ENCODE measurements at places on chromosomes 3 and 15.

GRCh38 chr15:55348281-55348778, 29.3 kb downstream of the PIGB start:
- no peak for DNase-seq

- DNase-seq = no peak
Observed at GRCh38 chr3:197795200-197795599, 4.1 kb downstream of the LRCH3 start.

DNA sequence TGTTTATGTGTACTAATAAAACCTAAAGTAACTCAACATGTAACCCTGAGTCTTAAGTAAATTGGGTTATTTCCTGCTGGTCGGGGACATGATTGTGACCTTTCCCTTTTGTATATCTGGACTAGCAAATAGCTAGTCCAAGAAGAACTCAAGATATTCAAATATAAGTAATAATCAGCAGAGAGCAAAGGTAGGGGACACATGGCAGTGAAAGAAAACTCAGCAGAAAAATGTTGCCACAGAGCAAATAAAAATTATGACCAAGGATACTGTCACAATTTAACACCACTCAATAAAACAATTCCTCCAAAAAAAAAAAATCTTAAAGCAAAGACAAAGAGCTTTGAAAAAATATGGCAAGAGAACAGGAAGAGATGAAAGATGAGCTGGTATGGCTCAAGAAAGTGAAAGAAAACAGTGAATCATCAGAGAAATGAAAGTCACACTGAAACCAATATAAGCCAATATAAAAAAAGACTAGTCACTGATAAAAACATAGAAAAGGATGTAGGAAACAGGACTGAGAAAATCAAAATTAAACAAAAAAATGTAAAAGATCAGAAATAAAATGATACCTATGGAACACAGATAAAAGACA, 43.4 kb downstream of the HLTF start:
- DNase-seq = no peak

- no peak for DNase-seq
Observed at GRCh38 chr3:64594134-64594533, 93.7 kb downstream of the ADAMTS9 start.

DNA sequence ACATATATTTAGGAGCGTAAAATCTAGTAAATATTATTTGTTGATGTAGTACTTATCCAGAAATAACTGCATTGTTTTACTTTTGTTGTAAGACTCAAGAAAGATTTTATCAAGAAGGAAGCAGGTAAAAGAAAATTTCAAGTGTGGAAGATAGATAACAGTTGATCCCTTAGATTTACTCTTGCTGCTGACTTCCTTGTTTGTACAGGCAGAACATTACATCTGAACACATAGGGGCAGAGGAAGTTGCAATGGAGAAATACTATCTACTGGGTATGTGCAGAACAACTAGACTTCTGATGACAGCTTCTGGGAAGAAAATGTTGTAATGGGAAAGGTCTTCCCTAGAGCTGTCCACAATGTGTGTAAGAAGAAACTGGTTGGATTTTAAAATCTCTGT, 350.6 kb downstream of the NLGN1 start:
- DNase-seq = no peak

DNA sequence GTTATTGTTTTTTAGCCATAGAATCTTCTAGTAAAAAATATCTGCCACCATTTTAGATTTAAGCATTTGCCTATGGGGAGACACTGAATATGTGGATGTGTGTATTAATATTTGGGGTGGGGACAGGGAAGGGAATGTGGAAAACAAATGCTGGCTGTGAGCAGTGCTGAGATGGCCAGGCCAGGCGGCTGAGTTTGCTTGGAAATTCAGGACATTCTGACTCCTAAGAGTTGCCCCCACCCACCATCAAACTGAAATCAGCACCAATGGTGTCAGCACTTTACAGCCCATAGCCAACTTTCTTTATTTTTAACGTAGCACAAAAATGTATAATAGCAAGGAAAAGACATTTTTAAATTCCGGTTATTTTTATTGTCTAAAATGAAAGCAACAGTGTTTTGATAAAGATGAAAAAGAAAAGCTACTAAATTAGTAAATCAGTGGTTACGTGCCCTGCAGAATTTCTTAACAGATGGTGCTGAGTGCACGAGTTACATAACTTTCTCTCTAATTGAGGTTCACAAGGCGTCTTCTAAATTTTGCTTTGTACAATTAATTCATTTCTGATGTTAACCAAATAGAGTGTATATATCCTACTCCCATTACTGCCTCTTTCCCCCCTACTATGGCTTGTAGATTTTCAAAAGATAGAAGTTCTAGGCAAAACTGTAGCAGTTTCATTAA, 34.0 kb downstream of the B3GALNT1 start:
- DNase-seq = no peak

DNA sequence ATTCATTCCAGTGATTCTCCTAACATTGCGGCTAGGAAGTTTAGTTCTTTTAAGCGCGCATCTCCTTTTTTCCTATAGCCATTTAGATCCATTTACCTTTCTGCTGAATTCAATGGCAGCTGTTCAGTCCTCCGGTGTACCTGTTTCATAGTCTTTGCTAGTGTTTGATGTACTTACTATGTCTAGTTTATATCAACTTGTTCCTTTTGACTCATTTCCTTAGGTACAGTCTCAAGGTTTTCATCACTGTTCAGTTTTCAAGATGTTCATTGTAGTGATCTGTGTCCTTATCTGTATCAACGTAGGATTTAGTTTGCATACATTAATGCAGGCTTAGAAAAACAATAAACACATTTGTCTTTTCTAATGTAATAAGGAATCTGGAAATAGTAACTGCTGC, 59.0 kb upstream of the MBNL1 start:
- peak; percentile 22 for DNase-seq

DNA sequence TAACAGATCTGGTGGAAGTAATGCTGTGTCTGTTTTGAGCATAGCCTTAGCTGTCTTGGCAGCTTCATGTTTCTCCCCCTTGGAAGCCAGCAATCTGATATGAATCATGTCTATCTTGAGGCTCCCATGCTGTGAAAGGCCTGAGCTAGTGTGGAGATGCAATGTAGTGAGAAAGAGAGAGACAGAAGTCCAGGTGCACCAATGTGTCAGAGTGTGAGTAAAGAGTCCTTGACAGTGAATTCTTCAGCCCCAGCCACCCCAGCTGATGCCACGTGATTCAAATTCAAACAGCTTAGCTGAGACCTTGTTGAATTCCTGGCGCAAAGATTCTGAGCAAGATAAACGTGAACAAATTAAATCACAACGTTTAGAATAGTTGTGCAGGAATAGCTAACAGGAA, 704.2 kb downstream of the EDEM1 start:
- DNase-seq = no peak

- no peak for DNase-seq
Observed at GRCh38 chr3:94115482-94115881, 52.6 kb downstream of the NSUN3 start.

- no peak for DNase-seq
Observed at GRCh38 chr15:77104155-77104554, 33.2 kb upstream of the TSPAN3 start.

DNA sequence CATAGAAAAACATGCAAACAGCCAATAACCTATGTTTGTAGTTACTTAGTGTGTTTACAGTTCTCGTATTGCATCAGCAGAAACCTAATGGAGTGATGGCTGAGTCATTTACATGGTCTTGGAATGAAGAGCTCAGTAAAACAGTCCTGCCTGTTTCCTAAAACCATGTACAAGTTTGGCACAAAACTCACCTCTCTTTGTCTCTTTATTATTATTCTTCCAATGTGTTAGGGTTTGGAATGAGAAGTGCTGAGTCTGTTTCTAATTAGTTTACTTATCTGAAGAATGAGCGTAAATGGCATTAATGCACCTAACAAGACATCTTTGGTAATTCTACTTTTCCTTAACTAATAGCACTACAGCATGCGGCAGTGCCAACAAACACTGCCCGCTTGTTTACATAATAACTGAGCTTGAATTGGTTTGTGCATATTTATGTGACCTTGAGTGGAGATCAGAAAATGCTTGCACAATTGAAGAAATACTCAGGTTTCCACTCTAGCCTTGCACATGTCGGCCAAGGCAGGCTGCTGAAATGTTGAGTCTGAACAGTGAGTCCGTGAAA, 385.4 kb upstream of the SEMA6D start:
- DNase-seq = no peak

DNA sequence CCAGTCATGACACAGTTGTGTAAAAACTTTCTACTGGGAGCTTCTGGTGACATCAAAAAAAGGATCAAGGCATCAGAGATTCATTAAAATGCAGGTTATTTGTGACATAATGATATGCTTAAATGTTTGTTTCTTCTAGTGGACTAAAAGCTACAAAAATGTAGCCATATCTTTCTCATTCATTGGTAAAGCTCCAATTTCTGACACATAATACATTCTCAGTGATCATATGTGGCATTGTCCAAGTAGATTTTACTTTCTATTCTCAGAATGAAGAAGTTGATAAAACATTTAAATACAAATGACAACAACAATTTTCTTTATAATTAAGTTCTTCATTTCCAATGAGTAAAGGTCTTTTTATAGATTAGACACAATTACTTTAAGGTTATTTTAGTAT, 71.0 kb upstream of the ARHGEF26 start:
- DNase-seq = no peak

DNA sequence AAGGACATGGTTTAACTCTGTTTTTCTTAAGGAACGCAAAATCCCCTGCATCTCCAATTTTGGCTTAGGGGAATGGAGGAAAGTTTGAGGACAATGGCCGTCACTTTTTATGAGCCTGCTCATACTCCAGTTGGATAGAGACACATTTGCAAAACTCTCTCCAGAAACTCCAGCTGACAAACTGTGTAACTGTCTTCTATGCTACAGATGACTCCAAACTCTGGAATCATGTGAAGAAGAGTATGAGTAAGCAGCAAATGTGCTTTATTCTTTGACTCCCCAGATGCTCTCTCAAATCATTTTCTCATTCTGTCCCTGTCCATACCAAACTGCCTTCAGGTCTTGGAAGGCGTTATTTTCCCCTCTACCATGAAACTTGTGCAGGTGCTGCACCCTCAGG, 226.5 kb upstream of the GPR149 start:
- no peak for DNase-seq

- no peak for DNase-seq
Observed at GRCh38 chr15:47411733-47412132, 305.6 kb upstream of the SEMA6D start.

GRCh38 chr3:96449346-96449745, 365.0 kb upstream of the EPHA6 start:
- no peak for DNase-seq

GRCh38 chr3:17052363-17052762, 167.6 kb downstream of the PLCL2 start:
- no peak for DNase-seq

DNA sequence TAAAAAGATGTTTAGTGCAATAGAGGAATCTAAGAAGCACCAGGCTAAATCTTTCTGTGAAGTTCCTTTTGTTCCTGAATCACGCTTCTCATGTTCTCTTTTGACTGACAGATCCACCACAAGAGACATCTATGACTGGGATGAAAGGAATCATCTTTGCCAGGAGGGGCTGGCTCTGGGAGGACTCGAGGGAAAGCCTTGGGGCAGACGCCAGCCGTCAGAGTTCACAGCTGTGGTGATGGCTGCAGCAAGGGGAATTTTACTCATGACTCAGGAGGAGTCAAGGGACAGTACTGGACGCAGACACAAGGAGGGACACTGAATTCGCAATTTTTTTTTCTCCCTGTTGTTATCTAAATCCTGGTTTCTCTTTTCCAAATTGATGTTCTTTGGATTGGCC, 38.7 kb downstream of the C3orf38 start:
- DNase-seq = no peak

- DNase-seq = no peak
Observed at GRCh38 chr3:55549177-55549576, 62.1 kb upstream of the WNT5A start.

GRCh38 chr3:144265542-144266100, 294.0 kb downstream of the DIPK2A start:
- no peak for DNase-seq

- DNase-seq = no peak
Observed at GRCh38 chr3:161069511-161070251, 35.5 kb downstream of the B3GALNT1 start.

DNA sequence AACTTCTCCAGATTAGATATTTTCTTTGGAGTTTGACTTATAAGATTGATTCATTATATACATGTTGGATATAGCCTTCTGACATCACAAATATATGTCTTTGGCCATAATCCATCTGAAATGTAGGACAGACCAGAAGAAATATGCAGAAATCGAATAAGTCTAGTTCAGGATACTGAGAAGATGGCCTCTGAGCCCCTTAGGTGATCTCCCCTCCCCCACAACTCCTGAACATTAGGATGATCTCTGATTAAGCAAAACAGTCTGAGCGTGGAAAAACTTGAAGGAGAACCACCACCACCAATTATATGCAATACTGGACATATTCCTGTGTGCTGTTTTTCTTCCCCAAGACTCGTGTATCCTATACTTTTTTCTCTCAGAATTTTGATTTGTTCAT, 3.2 kb downstream of the SETD5 start:
- no peak for DNase-seq

DNA sequence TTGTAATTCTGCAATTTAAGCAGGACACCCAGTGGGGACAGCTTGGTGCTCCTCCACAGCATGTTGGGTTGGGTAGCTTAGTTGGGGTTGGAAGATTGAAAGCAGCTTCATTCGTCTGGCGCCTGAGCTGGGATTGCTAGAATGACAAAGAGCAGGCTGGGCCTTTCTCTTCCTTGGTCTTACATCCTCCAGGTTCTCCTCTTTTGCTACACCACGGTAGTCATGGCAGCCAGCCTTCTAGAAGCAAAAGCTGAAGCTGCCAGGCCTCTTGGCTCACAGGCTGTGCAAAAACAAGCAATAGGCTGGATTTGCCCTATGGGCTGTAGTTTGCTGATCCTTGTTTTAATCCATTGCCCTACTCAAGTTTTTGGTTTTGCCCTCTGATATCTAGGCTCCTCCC, 3.2 kb upstream of the ANXA2 start:
- no peak for DNase-seq
